ENCODE measurements at places on chromosomes 5 and 9.

DNA sequence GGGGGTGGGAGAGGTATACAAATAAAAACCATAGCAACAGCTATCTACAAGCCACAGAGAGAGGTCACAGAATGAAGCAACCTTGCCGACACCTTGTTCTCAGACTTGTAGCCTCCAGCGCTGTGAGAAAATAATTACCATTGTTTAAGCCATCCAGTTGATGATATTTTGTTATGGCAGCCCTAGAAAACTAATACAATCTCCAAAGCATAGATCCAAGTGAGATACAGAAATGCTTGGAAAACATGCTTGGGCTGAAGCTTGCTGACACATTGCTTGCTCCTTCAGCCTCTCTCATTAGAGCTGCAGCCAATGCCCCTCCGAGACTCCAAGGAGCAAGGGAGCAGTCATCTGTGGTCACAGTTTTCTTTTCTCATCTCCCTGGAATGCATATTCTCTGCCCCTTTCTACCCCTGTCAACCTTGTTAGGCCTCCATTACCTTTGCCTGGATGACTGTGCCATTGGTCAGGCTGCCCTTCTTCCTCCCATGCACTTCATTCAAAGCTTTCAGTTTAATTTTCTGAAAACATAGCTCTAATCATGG is 401.4 kb upstream of the KLF4 start:
- no peak for DNase-seq

DNA sequence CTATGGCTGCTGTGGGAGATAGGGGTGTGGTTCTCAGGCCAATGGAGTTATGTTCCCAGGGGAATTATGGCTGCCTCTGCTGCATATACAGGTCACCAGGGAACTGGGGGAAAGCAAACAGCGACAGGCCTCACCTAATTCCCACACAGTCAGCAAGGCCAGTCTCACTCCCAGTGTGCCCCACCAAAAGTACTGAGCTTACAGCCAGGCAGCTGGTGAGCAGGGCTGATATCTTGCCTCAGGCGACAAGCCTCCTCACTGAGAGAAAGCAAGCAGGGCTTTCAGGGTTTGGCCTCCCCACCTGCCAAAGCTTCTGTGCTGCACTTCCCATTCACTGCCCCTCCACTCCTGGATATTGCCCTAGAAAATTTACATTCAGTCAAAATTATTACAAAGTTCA is 273.8 kb upstream of the TARS1 start:
- no peak for DNase-seq

DNA sequence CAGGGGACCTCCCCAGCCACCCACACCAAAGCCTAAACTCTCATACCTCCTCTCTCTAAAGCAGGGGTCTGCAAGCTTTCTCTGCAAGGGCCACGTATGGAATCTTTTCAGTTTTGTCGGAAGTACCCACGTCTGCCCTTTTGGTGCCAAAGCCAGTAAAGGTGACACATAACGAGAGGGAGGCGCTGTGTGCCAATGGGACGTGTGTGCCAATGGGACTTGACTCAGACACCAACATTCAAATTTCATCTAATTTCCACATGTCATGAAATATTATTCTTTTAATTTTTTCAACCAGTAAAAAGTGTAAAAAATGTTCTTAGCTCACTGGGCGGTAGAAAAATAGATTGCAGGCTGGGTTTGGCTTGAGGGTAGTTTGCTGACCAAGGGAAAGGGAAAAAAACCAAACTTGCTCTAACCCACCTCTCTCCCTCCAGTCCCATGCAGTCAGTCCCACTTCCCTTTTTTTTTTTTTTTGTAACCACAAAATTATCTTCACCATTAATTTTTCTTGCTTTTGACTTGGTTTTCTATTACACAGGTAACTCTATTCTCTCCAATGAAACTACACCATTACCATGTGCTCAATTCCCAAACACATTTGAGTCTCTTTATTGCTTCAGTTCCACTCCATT is 25.5 kb downstream of the OR2V1 start:
- no peak for DNase-seq

- DNase-seq, result no peak
Observed at GRCh38 chr5:159106193-159106568, 6.5 kb upstream of the EBF1 start.

DNA sequence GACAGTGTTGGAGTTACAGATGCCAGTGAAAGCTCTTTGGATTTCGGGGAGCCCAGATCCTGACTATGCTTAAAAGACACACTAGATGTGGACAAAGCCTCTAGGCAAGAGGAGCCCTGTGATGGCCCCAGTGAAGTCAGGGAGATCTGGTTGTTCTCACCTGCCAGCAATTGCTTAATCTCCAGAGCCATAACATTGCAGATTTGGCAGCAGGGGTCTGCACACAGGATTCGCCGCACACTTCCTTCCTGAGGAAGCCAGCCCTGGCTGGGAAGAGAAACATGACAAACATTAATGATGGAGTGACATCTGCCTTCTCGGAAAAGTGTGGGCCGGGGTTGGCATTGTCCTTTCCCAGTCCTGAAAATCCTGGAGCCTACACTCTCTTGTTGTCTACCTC is 65.2 kb upstream of the PHF24 start:
- DNase-seq, result no peak

GRCh38 chr9:28853477-28853876 is 1280.2 kb upstream of the C9orf72 start:
- DNase-seq, result no peak

DNA sequence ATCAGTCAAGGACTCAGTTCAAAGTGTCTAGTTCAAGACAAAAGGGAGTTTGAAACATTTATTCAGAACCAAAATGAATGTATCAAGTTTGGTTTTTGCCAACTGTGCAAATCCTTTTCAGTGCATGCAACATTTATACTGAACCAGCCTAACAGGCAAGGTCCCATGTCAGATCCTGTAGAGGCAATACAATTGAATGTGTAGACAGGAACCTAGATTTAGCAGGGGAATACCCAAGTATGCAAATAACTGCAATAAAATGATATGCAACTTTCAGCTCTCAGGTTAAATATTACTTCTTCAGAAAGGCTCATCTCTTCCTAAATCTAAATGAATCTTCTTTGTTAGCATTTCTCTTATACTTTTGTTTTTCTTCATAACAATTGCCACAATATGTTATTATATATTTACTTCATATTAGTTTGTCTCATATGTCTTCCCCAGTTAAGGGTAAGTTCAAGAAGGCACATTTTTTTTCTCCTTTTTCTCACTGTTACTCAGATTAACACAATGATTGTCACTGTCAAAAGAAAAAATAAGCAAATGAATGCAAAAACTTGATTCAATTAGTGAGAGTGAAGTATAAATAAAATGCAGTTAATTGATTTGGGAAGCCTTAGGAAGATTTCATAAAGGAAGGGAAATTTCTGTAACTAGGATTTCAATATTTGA is 163.9 kb upstream of the RASA1 start:
- no peak for DNase-seq

DNA sequence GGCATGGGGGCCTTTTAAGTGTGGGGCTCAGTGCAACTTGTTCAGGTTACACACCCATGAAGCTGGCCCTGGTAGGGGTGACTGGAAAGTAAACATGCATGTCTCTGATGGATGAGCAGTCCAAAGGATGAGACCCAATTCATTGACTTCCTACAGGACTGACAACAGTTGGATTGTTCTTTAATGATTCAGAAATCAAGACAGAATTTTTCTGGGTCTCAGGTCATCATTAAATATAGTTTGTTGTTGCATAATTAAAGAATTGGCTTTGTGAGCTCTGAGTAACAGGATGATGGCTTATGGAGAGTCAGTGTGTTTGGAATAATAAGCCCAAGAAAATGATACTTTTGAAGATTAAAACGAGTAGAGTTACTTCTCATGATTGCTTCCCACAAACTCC is 604.2 kb upstream of the CLINT1 start:
- DNase-seq, result no peak

DNA sequence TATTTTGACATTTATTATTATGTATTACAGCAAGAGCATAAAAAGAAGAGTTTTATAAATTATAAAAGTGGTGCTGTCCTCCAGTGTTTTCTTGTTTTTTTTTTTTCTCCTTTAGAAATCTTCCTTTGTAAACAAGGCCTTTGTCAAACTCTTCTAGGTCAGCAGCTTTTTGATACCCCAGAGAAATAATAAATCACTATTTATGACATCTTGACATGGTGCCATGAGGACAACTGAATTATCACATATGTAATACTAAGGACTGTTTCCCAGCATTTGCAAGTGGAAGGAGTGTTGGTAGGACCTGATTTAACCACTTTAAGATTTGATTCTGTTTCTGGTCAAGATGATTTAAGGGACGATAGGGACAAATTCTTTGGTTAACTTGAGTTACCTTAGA is 4.6 kb downstream of the SMARCA2 start:
- DNase-seq, result no peak

DNA sequence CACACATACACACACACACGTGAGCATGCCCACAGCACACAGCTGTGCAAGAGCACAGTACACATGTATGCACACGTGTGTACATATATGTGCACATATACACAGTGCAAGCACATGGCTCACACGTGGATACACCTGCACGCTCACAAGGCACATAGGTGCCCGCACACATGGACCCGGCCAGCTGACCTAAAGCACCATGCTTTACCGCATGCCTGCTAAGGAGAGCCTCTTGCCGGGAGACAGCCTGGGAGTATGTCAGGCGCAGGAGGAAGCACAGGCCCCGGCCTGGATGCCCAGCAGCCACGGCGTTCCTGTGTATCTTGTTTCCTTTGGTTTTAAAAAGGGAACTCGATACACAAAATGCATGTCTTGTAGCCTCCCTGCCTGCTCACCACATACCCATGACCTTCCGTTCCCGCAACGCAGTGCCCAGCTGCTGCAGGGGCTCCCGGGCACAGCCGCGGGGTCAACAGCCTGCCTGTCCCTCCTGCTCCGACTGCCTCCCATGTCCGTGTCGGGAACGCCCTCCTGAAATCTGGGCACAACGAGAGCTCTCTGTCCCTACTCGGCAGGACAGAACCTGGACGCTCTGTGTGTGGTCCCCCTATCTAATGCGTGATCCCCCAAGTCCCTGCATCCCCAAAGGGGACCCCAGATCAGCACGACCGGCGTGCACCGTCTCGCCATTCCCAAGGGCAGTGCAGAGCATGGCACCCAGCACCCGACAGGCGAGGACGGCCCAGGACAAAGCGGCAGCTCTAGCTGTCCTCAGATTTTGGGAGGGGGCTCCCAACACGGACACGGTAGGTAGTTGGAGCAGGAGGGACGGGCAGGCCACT is 3.6 kb downstream of the SLC12A7 start:
- DNase-seq, result no peak

DNA sequence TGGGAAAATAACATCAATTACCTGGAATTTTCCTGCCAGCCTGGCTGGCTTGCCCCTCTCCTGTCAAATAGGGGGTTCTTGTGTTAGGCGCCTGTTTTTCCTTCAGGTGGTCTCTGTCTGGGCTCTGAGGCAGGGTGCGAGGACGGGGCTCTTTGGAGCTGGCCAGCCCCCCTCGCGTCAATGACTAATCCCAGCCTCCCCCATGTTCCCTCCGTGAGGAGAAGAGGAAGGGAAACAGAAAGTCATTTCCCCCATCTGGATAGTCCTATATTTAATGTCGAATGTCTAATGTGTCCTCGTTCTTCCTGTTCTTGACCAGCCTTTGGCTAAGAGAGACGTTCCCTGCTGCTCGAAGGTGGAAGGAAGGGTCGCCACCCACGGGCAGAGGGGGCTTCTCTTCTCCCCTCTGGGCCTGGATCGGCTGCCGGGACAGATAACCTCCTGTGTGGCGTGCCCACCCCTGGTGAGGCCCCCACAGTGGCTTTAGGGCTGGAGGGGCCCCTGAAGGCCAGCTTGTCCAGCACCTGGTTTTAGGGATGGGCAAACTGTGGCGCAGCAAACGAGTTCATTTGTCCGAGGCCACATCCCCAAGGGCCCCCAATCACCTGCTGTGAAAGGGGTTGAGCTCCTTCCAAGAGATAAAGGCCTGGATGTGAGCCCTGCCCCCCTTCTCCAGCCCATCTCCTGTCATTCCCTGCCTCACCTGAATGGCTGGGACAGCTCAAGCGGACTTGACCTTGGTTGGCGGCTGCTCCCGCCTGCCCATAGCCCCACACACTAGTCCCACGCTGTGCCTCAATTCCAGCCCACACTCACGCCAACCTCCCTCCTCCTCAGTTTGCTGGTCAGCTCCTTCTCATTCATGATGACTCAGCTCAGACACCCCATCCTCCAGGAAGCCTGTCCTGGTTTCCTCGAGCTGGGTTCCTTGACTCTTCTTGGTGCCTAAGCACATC is 35.9 kb upstream of the UNC5A start:
- DNase-seq, result no peak

DNA sequence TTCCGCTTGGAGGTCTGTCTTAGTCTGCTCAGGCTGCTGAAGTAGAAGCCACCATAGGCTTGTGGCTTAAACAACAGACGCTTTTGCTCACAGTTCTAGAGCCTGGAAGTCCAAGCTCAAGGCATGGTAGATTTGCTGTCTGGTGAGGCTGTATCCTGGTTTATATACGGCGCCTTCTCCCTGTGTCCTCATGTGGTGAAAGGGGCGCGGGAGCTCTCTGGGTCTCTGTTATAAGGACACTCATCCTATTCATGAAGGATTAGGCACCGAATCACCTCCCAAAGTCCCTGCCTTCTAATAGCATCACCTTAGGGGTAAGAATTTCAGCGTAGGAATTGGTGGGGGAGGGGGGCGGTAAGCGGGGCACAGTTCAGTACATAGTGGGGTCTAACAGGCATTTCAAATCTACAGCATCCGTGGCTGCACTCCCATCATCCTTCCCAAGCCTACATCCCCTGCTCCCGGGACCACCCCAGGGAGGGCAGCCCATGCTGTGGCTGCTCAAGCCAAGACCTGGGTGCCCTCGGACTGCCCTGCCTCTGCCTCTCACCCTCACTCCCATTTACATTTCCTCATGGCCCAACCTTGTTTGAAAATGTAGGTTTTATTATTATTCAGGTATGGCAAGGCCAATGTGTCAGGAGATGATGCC is 15.1 kb upstream of the LPCAT1 start:
- no peak for DNase-seq

- no peak for DNase-seq
Observed at GRCh38 chr9:124008303-124008693, 3.3 kb upstream of the LHX2 start.

DNA sequence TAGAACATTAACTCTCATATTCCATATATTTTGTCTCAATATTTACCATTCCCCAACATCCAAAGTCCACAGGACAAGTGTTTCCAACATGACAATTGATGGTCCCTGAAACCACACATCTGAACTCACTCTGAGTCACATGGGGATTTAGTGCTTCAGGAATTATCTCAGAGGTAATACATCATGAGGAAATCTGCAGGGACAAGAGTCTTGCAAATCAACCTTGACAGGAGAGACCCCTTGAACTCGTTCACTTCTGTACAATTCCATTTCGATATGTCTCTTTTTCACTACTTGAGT is 119.7 kb upstream of the ABCA1 start:
- DNase-seq, result no peak

GRCh38 chr9:119044806-119045205 is 324.4 kb downstream of the BRINP1 start:
- no peak for DNase-seq

- DNase-seq, result no peak
Observed at GRCh38 chr5:56310711-56311204, 77.6 kb upstream of the ANKRD55 start.

Measured in tibial nerve (tissue), 4 donors.